ENCODE measurements at places on chromosomes 2 and 18.

DNA sequence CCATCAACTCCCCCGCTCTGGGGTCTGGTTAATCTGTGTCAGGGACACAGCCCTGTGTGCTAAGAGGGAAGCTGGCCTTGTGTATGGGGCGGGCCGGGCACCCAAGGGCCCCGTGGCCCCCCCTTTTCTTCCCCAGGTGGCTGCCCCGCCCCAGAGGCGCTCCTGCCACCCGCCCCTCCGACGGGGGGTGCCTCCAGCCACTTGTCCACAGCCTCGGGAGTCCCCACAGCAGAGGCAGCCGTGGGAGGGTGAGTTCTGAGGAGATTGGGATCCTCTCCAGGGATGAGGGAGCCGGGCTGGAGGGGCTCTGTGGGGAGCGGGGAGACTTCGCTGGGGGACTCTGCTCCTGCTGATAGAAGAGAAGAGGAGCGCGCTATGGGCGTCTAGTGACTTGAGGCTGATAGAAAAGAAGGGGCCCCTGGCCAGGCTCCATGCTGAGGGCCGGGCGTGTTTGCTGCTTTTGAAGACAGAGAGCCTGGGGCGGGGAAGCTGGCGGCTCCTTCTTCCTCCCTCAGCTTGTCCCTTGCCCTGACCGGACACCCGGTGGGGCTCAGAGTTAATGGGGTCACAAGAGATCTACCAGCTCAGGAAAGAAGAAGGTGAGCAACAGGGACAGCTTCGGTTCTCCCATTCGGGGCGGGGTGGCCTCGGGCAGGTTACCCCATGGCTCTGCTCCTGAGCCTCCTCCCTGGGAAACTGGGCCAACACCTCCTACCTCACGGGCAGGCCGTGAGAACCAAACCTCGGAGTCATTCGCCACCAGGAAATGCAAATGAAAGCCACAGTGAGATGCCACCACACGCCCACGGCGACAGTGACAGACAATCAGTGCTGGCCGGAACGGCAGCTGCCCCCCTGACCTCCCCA, 89.4 kb upstream of the TAF1B start:
- no peak for DNase-seq

DNA sequence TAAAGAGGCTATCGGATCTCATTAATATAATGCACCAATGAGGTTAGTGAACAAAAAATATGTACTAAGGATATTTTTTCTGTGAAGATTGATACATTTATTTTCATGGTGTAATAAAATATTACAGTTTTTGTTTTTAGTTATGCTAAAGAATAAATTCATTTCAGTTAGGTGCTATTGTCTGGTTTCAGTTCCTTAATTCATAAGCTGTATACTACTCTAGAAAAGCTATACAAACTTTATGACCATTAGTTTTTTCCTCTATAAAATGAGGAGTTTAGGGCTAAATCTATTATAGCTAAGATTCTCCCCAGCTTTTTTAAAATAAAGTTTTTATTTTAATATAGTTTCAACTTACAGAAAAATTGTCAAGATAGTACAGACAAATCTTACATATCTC, 1311.7 kb upstream of the NXPH2 start:
- DNase-seq: no peak

DNA sequence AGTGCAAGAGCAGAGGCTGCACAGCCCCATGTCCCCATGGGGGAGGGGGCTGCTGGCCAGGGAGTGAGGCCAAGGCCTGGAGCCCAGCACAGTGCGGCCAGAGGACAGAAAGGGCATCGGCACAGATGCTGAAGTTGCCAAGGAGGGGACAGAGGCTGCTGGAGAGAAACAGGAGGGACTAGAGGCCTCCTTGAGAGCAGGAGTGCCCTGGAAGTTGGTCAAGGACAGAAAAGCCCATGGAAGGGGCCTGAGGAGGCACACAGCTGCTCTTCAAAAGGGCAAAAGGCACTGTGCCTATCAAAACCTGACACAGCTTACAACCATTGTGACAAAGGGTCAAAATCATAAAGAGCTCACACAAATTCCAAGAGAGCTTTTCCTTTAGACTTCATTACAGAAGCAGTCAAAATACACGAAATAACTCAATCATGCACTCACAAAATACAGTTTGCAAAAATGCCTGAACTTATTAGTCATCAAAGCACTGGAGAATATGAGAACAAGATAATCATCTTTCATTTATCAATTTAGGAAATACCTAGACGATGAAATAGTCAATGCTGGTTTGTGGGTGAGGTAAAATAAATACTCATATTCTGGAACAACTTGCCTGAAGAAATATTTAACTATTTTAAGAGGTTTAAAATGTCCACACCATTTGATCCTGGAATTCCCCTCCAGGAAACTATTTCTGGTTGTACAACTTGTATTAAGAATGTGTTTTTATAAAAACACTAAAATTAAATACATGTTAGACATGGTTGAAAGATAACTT, 79.6 kb downstream of the USP40 start:
- no peak for DNase-seq

DNA sequence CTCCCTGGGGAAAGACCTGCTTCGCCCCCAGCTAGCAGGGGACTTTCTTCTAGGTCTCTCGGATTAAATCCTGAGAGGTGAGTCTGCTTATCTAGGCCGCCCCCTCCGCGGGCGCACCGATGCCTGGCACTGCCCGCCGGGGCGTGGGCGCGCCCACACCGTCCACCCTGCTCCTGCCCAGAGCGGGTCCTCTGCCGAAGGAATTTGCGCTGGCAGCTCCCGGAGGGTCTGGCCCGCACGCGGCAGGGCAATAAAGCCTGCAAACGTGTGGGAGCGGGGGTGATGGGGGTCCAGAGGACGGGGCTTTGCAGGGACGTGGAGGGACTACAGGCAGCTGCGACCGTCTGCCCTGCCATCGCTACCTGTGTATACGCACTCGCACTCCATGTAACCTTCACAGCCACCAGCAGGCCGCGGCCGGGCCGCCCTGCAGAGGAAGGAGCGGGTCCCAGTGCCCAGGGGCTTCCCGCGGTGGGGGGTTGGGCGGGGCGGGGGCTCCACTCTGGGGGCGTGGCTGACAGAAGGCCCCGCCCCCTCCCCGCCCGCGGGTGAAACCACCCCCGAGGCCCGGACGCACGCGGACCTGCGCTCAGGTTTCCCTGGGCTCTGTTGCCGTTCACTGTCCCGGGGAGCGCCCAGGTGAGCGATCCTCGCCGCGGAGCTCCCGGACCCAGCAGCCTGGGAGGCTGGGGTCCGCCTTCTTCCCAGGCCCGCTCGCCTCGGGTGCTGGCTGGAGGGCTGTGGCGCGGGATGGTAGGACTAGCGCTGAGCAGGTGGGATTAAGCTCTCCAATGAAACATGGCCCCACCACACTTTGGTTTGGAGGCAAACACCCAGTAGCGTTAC, 174.5 kb upstream of the HS6ST1 start:
- DNase-seq: no peak

- no peak for DNase-seq
Measured at GRCh38 chr2:123993728-123994323, 31.3 kb upstream of the CNTNAP5 start.

GRCh38 chr2:41741951-41742595, 305.7 kb upstream of the PKDCC start:
- DNase-seq: no peak

- DNase-seq: no peak
Measured at GRCh38 chr2:217335341-217335966, 475.6 kb upstream of the TNP1 start.

GRCh38 chr18:63378919-63379638, 12.1 kb upstream of the KDSR start:
- no peak for DNase-seq

DNA sequence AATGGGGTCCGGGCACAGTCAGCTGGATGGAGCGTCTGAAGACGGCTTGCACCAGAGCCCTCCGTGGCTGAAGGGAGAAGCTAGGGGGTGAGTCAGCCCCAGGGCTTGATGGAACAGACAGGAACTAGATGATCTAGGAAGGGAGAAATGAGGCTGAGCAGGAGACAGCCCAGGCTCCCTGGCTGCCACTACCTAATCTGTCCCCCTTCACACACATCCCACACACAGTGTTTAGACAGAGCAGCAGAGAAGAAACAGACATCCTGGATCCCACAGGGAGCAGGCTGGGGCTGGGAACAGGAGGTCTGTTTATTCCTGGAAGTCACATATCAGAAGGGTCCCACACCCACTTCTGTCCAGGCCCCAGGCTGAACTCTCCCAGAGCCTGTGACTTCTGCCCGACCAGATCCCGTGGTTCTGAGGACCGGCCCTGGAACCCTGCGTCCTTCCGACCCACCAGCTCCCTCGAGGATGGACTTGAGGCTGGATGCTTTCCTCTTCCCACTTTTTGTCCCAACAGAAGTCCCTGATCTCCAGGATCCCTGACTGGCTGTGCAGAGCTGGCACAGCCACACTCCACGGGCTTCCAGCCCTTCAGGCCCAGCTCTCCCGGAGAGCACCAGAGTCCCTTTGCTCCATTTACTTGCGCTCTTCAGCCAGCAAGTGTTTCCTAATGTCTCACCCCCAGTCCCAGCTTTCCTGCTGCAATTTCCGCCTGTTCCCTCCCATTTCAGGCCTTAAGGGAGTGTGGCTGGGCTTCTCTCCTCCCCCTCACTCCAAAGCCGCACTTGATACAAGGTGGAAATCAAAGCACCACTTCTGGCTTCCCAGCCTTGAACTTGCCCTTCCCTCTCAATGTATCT, 1.5 kb upstream of the GPBAR1 start:
- peak; percentile 92 for DNase-seq

GRCh38 chr18:6728809-6729246, 688 bp upstream of the ARHGAP28 start:
- DNase-seq: no peak

GRCh38 chr18:40485318-40485717, 1469.7 kb upstream of the PIK3C3 start:
- DNase-seq: no peak

GRCh38 chr2:28898048-28898447, 3.6 kb downstream of the WDR43 start:
- DNase-seq: no peak

Data from right cardiac atrium (tissue), 5 donors.